GM10248 (cell line): ENCODE measurements at places on chromosomes 3 and 15.

GRCh38 chr3:81864272-81864671 is 102.8 kb upstream of the GBE1 start:
- DNase-seq: no peak

DNA sequence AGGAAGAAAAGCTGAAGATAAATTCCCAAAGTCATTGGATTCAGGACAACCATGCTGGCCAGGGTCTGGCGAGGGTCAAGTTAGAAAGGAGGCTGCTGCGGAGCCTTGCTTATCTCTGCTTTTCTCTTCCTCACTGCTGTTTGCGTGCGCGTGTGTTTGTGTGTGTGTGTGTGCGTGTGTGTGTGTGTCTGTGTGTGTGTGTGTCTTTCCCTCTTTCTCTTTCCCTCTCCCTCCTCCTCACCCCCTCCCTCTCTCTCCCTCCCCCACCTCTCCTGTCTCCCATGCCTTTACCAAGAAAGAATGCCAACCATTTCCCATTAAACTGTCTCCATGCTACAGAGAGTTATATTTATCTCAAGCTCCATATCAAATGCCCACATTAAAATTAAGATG is at the start of gene COLQ:
TSS of gene COLQ (minus strand) at position 134 of the 393 bp plus-strand sequence. CDS start at position 53, 81 bp downstream.
- DNase-seq: no peak

GRCh38 chr3:197076415-197076814 is 46.8 kb upstream of the MELTF start:
- DNase-seq: no peak

DNA sequence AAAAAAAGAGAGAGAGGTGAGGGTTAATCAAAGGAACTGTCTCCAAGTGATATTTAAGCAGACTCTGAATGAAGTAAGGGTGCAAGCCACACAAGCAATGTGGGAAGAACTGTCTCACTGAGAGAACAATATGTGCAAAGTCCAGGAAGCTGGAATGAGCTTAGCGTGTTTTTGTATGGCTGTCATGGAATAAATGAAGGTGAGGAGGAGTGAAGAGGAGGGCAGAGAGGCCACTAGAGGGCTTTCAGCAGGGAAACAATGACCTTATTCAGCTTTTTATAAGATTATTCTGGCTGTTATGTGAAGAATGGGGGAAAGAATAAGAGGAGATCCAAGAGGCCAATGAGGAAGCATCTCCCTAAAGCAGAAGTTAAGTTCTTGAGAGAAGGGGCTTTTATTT is 86.9 kb upstream of the COL8A1 start:
- no peak for DNase-seq

- no peak for DNase-seq
Measured at GRCh38 chr3:113600418-113601182, 68.2 kb downstream of the SIDT1 start.

DNA sequence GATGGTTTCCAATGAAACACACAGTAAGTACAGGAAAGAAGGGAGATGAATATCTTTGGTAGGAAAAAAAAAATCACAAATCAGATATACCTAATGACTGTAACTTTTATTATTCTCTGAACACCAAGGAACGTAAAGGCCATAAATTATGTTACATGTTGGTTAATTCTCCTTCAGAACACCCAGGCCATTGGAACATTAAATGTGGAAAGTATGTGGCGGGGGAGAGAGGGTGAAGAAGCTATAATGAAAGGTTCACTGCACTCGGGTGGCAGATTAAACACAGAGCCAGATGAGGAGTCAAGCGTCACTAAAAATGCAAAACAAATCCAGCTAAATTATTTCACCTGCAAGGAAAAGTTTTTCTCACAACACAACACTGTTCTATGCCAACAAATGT is 193.8 kb downstream of the FHIT start:
- no peak for DNase-seq

- DNase-seq: peak; percentile 69
Measured at GRCh38 chr15:65101411-65101890, 13.5 kb downstream of the UBAP1L start.

DNA sequence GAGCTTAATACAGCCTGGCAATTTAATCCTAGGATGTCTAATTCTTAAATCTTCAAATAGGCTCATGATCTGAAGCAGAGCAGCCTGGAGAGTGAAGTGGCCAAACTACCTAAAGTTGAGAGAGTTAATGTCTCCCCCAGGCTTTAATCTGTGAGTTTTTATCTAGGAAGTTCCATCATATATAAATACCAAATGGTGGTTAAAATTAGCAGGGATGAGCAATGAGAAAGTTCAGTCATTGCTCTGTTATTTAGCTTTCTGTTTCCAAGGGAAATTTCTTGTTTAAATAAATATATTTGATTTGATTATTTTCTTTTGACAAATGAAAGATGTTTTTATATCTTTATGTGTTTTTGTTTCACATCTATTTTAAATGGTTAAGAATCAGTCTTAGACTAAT is 274.4 kb upstream of the UMPS start:
- no peak for DNase-seq

- DNase-seq: no peak
Measured at GRCh38 chr15:48282216-48282615, 49.0 kb upstream of the DUT start.

DNA sequence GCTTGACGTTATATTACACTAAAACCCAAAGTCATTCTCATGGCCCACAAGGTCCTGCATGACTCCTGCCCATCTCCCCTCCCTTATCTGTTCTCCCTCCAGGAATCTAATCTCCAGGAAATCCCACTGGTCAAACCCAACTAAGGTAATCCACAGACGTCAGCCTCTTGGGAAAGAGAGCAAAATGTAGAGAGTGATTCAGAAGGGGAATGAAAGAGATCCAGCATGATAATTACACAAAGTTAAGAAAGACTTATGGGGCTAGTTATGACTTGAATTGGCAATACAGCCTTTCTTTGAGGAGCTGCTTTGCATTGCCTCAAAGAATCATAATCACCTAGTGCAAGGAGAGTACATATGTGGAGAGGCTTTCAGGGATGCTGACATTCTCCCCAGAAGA is 137.8 kb upstream of the MYRIP start:
- no peak for DNase-seq

DNA sequence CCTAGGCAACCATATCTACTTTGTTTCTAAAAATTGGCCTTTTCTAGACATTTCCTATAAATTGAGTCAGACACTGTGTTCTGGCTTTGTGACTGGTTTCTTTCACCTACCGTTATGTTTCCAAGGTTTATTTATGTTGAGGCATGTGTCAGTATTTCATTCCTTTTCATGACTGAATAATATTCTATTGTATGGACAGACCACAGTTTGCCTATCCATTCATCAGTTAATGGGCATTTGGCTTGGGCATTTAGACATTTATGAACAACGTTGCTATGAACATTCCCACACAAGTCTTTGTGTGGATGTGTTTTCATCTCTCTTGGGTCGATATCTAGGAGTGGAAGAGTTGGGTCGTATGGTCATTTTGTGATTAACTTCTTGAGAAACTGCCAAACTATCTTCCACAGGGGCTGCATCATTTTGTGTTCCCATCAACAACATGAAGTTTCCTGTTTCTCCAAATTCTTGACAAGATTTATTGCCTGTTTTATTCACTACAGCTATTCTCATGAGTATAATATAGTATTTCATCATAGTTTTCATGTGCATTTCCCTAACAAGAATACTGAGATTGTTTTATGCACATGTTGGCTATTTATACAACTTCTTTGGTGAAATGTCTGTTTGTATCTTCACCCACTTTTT is 3.5 kb upstream of the EFCC1 start:
- no peak for DNase-seq

- no peak for DNase-seq
Measured at GRCh38 chr3:124469555-124469954, 260.7 kb upstream of the UMPS start.

DNA sequence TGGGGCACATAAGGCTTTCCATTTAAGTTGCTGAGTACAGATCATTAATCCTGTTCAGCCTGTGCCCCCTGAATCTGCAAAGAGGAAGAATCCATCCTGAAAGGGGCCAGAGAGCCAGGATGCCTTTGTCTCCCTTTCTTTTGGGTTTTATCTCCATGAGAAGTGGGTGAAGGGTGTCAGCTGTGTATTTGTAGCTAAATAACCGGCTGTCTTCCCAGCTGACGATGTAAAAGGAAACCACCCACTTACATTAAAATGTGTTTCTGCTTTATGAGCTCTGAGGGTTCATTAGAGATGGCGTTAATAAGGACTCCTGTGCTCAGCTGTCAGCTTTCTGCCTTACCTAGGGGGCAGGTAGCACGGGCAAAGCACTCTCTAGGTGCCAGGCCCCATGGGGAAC is 83.4 kb downstream of the SLCO3A1 start:
- DNase-seq: no peak

DNA sequence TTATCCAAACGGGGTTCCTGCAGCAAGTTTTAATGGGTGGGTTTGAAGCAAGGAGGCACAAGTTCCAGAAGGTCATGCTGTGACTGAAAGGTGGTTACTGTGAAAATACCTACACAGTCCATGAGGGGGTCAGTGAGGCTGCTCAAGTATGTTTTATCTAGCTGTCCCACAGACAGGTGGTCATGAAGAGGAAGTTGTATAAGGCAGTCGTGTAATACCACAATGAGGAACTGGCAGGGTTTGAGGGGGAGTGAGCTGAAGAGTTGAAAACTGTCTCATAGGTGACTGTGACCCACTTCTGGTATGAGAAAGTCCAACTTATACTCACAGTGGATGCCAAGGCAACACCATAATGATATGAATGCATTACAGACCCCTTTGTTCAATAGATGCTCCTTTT is 856.8 kb downstream of the OTOL1 start:
- DNase-seq: no peak

- DNase-seq: no peak
Measured at GRCh38 chr3:146154995-146155394, 6.0 kb downstream of the PLOD2 start.

DNA sequence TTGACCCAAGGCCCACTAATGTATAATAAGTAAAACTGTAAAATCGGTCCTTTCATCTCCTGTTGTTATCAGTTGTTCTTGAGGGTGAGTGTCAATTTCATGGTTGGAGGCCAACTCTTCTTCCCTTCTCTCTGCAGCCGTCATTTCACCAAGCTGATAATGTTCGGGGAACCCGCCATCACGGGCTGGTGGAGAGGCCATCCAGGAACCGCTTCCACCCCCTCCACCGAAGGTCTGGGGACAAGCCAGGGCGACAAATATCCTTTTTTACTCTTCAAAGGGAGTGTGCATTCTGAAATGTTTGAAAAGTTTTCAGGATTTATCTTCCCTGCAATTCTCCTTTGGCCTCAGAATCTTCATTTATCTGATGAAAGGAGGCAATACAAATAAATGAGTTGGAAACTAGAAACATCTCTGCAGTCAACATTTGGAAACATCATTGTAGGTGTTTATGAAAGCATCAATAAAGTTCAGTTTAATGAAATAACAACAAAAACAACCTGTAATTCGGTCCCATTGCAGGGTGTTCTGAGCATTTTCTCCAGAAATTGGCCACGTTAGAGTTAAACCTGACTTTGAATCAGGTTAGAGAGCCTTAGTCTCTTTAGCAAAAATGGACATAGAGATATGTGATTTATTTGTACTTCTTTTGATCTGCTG is 63.9 kb downstream of the CRTC3 start:
- no peak for DNase-seq

DNA sequence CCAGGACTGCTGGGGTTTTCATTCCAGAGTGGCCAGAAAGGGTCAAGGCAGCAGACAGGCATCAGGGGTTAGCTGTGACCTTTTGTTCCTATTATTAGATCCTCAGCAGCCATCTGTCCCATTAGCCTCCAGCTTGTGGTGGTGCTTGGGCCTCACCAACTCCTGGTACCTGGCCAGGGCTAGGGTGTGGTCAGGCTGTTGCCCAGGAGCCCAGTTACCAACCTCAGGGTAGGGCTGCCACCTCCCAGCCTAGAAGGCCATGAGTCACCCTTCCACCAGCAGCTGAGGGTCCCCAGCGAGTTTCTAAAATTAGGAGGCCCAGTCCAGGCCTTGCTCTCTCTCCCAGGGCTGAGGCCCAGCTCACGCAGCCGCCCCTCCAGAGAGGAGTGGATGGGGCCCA is 12.2 kb downstream of the TMEM43 start:
- no peak for DNase-seq

GRCh38 chr15:54812383-54812782 is 384.4 kb downstream of the RSL24D1 start:
- DNase-seq: no peak

DNA sequence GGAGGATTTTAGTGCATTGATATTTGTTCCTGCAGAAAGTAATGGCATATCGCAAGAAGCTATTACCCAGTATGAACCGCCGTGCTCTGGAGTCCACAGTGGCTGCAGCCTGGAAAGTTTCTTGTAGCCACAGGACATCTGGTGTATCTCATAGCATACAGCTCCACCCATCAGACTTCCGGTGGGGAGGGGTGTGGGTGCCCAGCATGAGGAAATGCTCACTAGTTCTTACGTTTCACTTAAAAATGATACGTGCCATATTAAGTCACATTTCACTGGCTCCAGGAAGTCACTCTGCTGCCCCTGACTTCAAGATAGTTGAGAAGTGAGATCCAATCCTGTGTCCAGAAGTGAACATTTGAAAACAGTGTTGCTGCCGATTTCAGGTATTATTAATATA is 990.4 kb downstream of the GBE1 start:
- DNase-seq: no peak

- DNase-seq: no peak
Measured at GRCh38 chr3:131711114-131711768, 208.5 kb upstream of the MRPL3 start.

DNA sequence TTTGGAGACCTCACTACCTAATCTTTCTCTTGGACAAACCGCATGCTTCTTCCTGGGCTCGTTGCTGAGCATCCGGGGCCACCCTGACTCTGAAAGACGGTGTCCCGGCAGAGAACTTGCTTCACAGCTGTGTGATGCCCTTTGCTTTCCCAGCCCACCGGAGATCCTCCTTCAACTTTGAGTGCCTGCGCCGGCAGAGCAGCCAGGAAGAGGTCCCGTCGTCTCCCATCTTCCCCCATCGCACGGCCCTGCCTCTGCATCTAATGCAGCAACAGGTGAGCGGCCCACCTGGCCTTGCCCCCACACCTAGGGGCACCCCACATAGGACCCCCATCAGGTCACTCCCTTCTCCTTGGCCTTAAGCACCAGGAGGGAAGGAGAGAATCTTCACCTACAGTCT is 37.7 kb downstream of the CHDH start:
- no peak for DNase-seq

DNA sequence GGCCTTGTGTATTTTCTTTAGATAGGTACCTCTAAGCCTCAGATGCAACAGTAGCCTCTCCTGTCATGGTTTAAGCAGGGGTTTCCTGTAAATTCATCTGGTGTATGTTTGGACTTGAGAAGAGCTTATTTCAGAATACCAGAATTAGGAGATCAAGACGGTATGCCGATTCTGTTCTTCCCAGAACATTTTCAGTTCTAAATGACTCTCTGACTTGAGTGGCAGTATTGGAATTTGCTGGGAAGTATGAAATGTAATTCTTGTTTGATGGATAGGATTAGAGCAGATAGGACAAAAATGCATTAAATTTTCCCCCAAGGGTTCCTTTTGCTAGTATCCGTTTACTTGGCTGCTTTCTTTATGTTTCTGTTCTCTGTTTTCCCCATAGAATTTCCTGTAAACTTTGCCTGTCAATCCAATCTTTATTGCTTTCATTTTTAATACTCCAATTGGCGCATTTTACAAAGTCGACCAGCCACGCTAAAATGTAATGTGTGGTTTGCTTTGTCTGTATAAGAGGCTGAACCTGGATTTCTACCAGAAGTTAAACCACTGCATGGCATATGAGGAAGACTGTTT is 612.2 kb downstream of the RBMS3 start:
- no peak for DNase-seq
